ENCODE measurements at places on chromosomes 1 and 21.

- DNase-seq = no peak
Observed at GRCh38 chr1:199404191-199404590, 623.3 kb upstream of the NR5A2 start.

DNA sequence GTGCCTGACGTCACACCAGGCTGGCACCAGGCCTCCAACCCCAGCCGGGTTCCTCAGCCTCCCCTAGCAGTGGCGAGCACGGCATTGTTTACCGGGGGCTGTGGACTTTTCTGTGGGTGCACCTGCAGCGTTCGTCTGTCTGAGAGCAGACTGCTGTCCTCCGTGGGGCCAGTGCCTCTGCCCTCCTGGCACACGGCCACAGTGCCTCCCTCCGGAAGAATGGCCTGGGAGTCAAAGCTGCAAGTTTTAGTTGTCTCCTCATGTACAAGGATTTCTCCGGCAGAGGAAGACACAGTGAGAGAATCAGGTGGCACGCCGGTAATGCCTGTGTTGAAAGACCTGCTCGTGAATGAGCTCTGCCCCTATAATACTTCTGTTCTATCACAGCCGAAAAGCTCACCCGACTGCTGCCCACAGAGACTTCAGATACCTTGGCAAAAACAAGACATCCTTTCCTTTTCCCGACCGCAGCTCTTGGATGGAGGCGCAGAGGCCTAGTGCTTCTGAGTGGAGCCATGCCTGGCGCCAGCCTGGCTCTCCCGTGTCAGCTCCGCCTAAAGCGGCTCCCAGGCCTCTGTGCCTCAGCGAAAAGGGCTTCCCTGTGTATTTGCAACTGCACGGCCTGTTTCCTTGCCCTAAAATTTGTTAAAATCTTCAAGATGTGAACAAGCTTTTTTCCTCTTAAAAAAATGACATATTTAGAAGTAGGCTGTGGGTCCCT lies 71.4 kb downstream of the AGPAT3 start:
- no peak for DNase-seq

DNA sequence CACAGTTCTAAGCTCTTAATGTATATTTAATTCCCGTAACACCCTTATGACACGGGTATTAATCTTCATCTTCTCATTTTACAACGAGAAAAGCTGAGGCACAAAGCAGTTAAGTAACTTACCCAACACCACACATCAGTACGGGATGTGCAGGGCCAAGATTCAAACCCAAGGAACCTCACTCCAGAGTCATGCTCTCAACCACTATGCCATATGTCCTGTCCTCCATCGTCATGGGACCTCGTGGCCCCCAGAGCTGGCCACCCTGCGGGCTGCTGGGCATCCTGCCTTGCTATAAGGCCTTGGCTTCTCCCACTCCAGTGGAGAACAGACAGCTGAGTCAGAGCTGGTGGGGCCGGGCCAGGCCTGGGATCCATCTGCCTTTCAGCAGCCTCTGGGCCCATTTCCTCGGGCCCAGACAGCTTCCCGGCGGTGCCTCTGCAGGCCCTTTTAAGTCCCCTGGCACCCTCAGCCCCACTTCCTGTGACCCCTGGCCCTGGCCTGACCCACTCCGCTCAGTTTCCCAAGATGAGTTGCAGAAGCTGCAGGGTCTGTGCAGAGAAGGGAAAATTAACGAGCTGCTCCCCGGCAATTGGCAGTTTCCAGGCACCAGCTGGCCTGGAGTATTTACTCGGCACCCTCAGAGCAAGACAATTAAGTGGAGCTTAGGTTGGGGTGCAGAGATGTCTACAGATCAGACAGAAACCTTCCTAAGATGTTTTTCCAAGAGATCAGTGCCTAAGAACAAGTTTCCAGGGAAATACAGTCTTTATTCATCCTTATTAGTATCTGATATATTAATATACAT lies 98.2 kb downstream of the EPHB2 start:
- peak; percentile 32 for DNase-seq

DNA sequence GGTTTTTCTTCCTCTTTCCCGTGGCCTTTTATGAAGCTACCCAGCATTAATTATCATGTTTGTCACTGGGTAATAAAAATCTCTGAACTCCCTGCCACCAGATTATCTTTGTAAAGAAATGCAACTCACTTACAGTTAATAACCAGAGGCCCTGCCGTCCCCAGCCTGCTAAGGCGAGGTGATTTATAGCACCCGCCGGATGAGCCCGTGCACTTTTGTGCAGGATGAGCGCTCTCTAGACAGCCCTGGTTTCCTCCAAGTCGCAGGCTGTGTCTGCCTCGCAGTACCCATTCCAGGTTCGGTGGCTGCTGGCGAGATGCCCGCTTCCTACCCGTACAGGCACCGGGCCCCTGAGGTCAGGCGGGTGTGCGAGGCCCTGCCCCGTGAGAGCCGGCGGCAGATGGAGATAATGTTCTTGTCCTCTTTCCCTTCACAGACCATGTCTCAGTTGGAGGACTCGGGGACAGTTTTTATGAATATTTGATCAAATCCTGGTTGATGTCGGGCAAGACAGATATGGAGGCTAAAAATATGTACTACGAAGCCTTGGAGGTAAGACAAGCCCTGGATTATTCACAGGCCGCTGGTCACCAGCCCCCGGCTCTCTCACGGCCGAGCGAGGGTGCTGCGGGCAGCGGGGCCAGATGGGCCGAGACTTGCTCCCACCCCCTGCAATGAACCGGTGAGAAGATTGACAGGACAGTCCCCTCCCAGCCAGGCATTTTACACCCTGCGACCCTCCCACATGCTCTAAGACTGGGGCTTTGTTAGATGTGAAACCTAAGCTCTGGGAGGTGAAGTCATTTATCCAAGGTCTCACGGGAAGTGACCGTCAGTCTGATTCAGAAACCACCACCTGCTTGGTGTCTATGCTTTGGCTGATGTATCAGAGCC lies 28.5 kb upstream of the SELENON start:
- DNase-seq = no peak

GRCh38 chr1:211985556-211986264 lies 49.6 kb downstream of the INTS7 start:
- DNase-seq = no peak

DNA sequence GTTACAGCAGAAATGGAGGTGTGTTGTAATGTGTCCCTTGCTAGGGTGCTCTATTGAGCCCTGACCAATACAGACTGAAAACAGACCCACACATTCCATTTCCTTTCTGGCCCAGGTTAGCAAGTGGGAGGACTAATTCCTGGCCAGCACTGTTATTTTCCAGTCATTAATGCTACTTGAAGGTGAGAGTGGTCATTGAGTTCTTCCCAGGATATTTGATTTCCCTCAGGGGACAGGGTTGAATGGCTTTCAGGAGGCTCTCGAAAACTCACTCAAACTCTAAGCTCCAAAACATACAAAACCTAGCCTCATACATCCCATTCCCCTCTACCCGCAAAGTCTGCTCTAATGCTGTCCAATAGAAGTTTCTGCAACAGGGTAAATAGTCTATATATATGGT lies 6.2 kb downstream of the LRRC52 start:
- no peak for DNase-seq

- DNase-seq = no peak
Observed at GRCh38 chr1:71311376-71311775, 230.5 kb upstream of the ZRANB2 start.

DNA sequence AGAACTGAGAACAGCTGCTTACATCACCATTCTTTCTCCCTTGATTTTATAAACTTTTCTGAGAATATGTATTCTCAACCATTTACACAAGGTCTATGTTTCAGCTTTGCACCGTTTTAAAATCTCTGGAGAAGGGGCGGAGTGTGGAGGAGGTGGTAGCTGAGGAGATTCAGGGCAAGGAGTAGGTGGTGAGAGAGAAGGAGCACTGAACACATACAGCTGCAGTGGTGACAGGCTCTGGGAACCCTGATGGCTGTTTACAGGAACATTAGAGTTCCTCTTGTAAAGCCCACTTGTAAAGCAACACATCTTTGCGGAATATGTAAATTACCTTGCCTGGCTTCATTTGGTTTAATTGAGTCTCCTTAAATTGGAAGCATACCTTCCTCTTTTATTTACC lies 89.7 kb downstream of the SMYD2 start:
- DNase-seq = no peak

DNA sequence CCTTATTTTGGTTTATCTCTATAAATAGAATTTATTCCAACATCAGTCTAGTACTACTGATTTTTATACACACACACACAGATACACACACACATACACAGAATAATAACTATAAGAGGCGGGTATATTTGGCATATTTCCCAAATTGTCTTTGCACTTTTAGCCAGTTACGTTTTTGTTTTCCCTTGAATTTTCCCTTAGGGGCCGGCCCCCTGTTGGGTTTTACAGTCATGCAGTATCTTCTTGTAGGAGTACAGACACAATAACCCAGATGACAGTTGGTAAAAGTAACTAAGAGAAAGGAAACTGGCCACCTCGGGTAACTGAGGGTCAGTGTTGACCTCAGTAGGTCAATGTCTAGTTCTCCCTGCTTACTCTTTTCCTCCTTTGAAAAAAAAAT lies 50.9 kb downstream of the DISP1 start:
- no peak for DNase-seq

DNA sequence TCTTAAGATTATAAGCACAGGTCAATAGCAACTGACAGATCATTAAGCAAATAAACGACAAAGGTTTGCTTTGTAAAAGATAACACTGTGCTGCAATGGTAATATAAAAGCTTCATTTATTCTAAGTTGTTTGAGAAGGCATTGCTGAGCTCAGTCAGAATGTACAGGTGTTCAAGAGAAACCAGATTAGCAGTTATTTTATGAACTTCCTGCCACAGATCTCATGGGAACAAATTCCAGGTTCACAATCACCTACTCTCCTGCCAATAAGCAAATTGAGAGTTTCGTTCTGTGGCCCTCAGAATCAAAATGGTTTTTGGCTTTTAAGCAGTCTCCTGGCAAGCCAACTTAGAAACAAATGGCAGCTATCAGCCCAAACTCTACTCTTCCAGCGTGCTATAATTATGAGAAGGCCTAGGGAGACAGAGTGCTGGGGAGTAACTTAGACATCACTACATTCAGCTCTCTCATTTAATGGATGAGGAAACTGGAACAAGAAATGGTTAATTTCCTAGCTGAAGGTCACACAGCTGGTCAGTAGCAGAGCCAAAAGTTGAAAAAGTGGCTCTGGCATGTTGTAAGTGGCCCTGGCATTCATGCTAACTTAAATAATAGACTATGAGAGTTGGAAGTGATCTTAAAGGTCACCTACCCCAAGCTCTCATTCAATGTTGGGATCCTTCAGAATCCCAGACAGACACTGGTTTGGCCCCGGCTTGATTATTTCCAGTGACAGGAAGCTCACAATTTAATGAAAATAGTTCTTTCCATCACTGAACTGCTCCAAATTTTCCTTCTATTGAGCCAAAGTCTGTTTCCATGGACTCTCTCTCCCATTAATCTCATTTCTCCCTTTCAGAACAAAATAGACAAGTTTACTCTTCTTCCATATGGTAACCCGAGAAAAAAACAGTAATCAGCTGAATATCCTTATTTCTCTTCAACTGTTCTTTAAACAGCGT lies 82.6 kb upstream of the EDEM3 start:
- no peak for DNase-seq

DNA sequence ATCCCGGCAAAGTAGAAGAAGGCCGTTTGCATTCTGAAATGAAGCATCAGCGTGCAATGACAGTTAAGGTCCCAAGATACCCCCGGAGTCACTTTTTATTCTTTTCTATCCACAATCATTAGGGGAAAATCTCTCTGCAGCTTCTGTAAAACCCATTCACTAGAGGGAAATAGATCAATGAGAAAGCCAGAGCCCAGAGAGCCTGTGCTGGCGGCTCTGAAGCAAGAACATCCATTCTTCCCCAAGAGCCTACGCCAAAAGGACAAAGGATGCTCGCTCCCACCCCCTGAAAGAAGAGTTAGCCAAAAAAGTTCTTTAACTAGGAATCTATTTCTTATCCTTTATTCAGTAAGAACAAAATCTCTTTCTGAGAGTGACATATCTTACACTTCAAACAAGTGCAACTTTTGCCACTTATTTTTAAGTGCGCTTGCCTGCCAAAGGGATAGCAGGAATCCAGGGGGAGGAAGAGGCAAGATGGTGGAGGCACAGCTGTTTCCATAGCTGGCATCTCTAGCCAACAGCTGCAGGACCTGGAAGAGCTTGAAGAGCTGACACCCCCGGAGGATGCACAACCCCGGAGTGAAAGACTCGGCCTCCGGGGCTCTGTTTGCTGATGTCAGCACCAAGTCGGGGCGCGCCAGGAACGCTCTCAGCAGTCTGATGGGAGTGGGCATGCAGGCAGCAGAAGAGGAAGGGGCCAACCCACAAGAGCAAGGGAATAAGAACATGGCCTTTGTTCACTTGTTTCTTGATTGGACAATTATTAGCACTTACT lies 68.7 kb downstream of the KCNN3 start:
- no peak for DNase-seq

DNA sequence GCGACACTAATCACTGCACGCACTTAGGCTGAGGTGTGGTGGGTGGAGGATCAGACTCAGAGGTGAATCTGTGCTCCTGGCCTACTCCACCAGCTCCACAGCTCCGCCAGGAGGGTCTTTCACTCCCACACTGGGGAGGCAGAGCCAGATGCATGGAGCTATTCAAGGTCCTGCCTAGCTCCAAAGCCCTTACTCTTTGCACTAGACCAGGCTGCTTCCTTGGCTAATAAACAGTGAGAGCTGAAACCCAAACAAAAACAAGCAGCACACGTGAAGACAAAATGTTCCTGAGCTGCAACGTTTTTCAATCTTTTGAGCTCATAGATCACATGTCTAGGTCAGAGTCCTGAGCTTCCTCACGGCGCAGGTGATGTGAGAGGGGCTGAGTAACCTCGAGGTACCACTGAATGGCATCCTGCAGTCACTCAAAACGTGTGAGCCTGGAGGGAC lies 19.2 kb downstream of the CAPZB start:
- no peak for DNase-seq

- no peak for DNase-seq
Observed at GRCh38 chr1:20630729-20631128, 2.5 kb upstream of the PINK1 start.

GRCh38 chr21:29508301-29508700 lies 209.6 kb downstream of the BACH1 start:
- no peak for DNase-seq

DNA sequence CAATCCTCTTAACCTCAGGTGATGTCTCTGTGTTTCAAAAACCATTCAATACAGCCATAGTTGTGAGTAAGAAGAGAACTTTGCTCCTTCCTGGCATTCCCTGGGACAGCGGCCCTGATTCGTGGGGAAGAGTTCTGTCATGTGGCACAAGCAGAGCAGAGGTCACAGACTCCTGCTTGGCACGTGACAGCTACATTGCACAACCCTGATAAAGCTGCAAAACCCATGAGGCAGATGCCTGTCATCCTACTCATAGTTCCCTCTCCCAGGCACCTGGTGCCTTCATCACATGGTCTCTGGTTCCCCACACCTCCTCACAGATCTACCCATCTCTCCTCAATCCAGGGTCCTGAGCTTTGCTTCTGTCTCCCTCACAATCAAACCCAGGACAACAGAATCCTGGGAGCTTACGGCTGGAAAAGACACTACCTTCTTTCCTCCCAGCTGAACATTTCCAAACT lies 70.8 kb downstream of the PLPP3 start:
- no peak for DNase-seq

DNA sequence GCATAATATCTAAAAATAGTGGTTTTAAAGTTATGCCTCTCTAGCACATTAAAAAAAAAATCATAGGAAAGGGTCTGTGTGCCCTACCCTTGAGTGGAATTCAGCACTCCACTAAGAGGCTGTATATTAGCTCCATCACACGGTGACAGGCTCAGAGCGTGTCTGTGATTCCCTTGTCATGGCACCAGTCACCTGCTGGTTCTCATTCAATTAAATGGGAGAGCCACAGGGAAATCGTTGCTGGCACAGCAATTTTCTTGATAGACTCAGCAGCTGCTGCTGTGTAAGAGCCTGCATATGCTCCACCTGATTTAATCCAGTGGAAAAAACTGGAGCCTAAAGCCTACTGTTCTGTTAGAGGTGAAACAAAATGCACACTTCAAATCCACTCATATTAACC lies 9.5 kb downstream of the ATP6V1G3 start:
- DNase-seq = no peak

Measured in C1 segment of cervical spinal cord (tissue), 14 donors.